ENCODE measurements at places on chromosomes 7 and 10. TPM values are rescaled to one million over a fixed set of nuclear protein-coding genes. Genes with fewer than 3 reads are reported as not detected.
A peak's percentile ranks its signal among the peaks of the same experiment; 100 is the strongest.

- no peak for DNase-seq
These were observed 125.3 kb downstream of the EBF3 start for GRCh38 chr10:129838794-129839193.

DNA sequence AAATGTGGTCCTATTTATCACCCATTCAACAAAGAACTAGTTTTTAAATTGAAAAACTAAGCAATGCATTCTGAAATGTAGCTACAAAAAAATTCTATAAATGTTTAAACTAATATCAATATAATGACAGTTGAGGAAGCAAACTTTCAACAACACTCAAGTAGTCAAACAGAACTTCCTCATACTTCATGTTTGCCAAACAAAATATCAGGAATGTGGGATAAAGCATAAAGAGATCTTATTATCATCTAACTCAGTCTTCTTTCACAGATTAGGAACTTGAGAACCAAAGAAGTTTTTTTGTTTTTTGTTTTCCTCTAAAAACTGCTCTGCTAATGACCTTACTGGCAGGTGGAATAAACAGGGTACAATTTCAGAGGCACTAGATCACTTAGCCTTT, 116.2 kb downstream of the JAZF1 start:
- DNase-seq = no peak

DNA sequence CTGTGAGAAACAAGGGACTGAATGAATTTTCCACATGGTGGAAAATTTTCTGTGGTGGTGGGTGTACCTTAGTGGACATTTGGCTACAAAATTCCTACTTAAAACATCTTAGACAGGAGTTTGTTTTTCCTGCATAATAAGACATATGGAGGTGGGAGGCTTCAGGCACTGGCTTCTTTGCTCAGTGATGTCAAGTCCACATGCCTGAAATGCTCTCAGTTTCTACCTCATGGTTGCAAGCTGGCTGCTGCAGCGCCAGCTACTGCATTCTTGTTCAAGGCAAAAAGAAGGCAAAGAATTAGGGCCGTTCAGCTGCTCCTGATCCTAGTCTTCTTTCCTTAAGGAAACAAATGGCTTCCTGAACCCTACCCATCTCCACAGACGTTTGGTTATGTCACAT, 99.9 kb upstream of the FAM204A start:
- DNase-seq = no peak

DNA sequence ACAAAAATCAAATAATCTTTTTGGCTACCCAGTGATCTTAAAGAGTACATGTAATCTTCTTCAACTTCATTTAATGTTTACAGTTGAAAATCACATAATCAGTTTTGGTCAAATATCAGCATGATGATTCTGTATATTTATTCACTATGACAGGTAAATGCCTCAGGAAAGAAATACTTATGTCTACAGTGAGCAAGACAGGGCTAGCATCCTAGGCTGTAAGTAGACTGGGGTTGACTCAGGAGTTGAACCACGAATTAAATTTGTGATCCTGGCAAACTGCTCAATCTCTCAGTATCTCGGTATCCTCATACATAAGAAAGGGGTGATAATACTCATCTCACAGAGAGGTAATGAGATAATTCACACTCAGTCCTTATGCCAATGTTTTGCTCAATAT, 71.8 kb downstream of the SEMA3D start:
- DNase-seq = no peak

- DNase-seq = no peak
These were observed 20.1 kb downstream of the LRRC20 start for GRCh38 chr10:70362328-70362727.

The AKR1C1 gene
- 74.0 TPM for total RNA-seq

The STEAP2 gene
- 1.2 TPM for total RNA-seq

GRCh38 chr7:12004581-12004980, 172.6 kb upstream of the THSD7A start:
- no peak for DNase-seq

GRCh38 chr7:134470864-134471263, 12.0 kb upstream of the AKR1B1 start:
- peak; percentile 21 for DNase-seq

GRCh38 chr7:155361346-155361680, 63.6 kb downstream of the INSIG1 start:
- no peak for DNase-seq

The HOXA1 gene
- 0.27 TPM for total RNA-seq

DNA sequence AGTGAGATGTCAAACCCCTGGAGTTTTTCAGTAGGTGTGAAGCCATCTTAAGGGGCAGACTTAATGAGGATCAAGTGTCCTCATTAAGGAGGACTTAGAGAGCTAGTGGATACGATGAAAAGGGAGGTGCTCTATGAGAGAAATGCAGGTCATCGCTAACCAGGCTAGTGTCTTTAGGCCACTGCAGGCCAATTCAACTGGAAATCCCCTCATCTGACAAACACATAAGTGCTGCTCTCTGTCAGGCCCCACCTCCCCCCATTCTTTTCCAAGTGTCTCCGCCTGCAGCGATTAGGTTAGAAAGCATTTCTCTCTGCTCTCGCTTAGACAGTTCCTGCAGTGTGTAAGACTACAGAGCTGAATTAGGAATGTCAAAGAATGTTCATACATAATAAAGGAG, 33.7 kb downstream of the RBM28 start:
- DNase-seq = no peak

The RBM20 gene
- total RNA-seq = not detected

The ANKRD30A gene
- total RNA-seq = not detected

The ETV1 gene
- 5.6 TPM for total RNA-seq

DNA sequence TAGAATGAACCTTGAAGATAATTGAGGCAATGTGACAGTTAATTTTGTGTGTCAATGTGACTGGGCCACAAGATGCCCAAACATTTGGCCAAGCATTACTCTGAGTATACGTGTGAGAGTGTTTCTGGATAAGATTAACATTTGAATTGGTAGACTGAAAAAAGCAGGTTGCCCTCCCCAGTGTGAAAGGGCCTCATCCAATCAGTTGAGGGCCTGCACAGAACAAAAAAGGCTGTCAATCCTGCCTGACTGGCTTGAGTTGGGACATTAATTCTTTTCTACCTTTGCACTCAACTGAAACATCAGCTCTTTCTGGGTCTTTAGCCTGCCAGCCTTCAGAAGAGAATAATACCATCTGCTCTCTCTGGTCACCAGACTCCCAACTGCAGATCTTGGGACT, 56.6 kb upstream of the PDE1C start:
- DNase-seq = no peak

DNA sequence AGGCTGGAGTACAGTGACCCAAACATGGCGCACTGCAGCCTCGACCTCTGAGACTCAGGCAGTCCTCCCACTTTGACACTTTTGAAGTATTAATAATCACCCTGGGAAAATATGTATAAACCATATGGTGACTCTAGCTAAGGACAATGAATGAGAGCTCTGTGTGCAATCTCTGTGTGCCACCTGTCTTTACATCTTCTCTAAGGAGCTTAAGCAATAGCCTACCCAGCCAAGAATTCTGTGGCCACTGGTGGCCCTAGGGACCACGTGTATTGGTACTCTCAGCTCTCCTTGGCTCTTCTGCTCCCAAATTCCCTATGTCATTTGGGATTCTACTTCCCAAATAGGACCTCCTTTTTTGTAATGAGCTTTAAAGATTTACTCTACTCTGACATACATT, 23.7 kb downstream of the FGF8 start:
- no peak for DNase-seq

GRCh38 chr10:70425096-70425495, 16.4 kb downstream of the NODAL start:
- no peak for DNase-seq

GRCh38 chr10:124996854-124997215, 54.9 kb downstream of the ZRANB1 start:
- DNase-seq = no peak

GRCh38 chr10:43420369-43421200, 11.6 kb upstream of the HNRNPF start:
- DNase-seq = peak; percentile 92

The TLX1 gene
- total RNA-seq = not detected

DNA sequence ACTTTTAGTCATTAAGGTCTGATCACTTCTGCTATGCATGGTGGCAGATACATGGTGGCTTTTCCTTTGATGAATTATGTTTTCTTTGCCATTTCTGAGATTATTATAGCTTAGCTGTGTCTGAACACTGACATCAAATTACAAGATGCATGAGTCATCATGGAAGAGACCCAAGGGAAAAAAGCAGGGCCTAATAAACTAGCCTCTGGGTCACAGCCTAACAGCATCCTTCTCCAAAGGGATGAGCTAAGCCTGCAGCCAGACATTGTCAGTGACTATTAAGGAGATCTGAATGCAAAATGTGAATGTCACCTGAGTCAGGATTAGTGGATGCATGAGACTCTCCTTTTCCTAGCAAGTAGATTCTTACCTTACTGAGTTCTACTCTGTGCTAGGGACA, 19.1 kb upstream of the OGDHL start:
- no peak for DNase-seq

The PTPN20 gene
- total RNA-seq = not detected

- no peak for DNase-seq
These were observed 3.3 kb downstream of the XPNPEP1 start for GRCh38 chr10:109920016-109920415.

GRCh38 chr7:12685550-12685949, 1.9 kb upstream of the ARL4A start:
- peak; percentile 69 for DNase-seq

The C10orf143 gene
- total RNA-seq = 3.6 TPM

The POLR1F gene
- total RNA-seq = 18.2 TPM

The SLC16A12 gene
- not detected for total RNA-seq

DNA sequence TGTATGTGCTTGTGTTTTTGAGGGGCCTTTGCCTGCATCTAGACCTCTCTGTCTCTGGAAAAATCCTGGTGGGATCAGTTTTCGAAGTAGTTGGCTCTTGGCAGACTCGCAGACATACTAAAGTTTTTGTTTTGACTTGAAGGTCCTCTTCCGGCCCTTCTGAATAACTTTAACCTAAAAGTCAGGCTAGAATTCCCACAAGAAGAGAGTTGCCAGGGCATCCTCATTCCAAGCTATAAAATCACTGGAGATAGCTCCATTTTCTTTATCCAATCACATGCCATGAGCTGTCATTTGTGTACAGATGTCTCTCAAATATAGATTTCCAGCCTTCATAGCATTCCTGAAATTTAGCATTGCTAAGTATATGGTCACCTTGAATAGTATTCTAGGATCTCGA, 967.8 kb downstream of the LRMDA start:
- DNase-seq = no peak
